MCF 10A (cell line): ENCODE measurements at places on chromosomes 5 and 9. TPM values are rescaled to one million over a fixed set of nuclear protein-coding genes. Genes with fewer than 3 reads are reported as not detected.

NTNG2 gene
- total RNA-seq: 0.44 TPM in 1 of 2 replicates, not detected in the other

ATP6V0E1 gene
- total RNA-seq: 171 and 243 TPM in 2 replicates

LCN9 gene
- total RNA-seq: not detected in 2 replicates

PRLR gene
- total RNA-seq: 0.16 and 0.44 TPM in 2 replicates

GABRG2 gene
- total RNA-seq: not detected in 2 replicates

PAX5 gene
- total RNA-seq: not detected in 2 replicates

IFNK gene
- total RNA-seq: not detected in 2 replicates

CDC23 gene
- 49.7 and 67.1 TPM in 2 replicates for total RNA-seq

DEPDC1B gene
- 6.0 and 11.3 TPM in 2 replicates for total RNA-seq

LRRC70 gene
- 0.54 and 0.61 TPM in 2 replicates for total RNA-seq

GABRA1 gene
- total RNA-seq: not detected in 2 replicates

GABRB2 gene
- total RNA-seq: not detected in 2 replicates

SLC36A2 gene
- not detected in 2 replicates for total RNA-seq

IRX2 gene
- total RNA-seq: 35.4 and 43.4 TPM in 2 replicates

PHF24 gene
- total RNA-seq: not detected in 2 replicates

ANKRD34B gene
- not detected in 2 replicates for total RNA-seq

ARHGEF39 gene
- total RNA-seq: 2.9 and 5.1 TPM in 2 replicates

CAMK4 gene
- 0.21 and 0.39 TPM in 2 replicates for total RNA-seq

GPX8 gene
- total RNA-seq: 37.2 and 38.8 TPM in 2 replicates

ALDOB gene
- not detected in 2 replicates for total RNA-seq

PCDHB14 gene
- 4.7 and 6.2 TPM in 2 replicates for total RNA-seq

QRFP gene
- not detected in 2 replicates for total RNA-seq

DRD1 gene
- not detected in 2 replicates for total RNA-seq

ARID3C gene
- not detected in 2 replicates for total RNA-seq

GMCL2 gene
- not detected in 2 replicates for total RNA-seq

IFNA6 gene
- total RNA-seq: not detected in 2 replicates

CA9 gene
- not detected in 2 replicates for total RNA-seq

PCDHA1 gene
- total RNA-seq: 0.07 TPM in 1 of 2 replicates, not detected in the other

C9orf50 gene
- 0.20 TPM in 1 of 2 replicates, not detected in the other for total RNA-seq

SEMA6A gene
- 1.5 and 2.1 TPM in 2 replicates for total RNA-seq

DPM2 gene
- 41.5 and 41.8 TPM in 2 replicates for total RNA-seq

ADGRV1 gene
- 0.22 TPM in 1 of 2 replicates, not detected in the other for total RNA-seq

FOXD4 gene
- total RNA-seq: 2.1 and 2.4 TPM in 2 replicates

GDA gene
- not detected in 2 replicates for total RNA-seq

SPATA31A3 gene
- not detected in 2 replicates for total RNA-seq

TDRD7 gene
- 7.1 and 8.2 TPM in 2 replicates for total RNA-seq

PANK3 gene
- 96.2 and 117 TPM in 2 replicates for total RNA-seq

ZNG1E gene
- total RNA-seq: 73.9 and 97.6 TPM in 2 replicates

ZNF454 gene
- total RNA-seq: not detected in 2 replicates

DOCK2 gene
- total RNA-seq: 0.39 and 0.42 TPM in 2 replicates

CARD9 gene
- total RNA-seq: 0.33 and 0.69 TPM in 2 replicates

SLC46A2 gene
- total RNA-seq: not detected in 2 replicates

ABCA1 gene
- 0.15 and 0.28 TPM in 2 replicates for total RNA-seq

CCL27 gene
- total RNA-seq: 0.49 TPM in 1 of 2 replicates, not detected in the other

COL23A1 gene
- total RNA-seq: 0.10 TPM in 1 of 2 replicates, not detected in the other
